ENCODE measurements at places on chromosomes 7 and 10.
A peak's percentile ranks its signal among the peaks of the same experiment; 100 is the strongest.

DNA sequence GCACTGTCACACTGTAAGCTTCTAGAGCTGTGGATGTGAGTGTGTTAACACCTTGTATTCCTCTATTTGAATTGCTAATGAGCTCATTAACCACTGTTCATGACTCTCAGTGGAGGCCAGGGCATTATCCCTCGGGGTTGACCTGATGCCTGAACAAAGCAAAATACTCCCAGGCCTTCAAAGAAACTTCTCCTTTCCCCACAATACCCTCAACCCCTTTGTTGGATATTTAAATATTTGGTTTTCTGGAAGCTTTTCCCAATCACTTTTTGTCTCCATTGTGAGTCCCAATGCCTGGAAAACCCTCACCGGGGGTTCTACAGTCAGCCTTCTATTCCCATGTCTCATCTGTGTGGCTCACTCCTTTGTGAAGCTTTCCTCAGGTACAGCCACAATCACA, 780.1 kb downstream of the PHTF2 start:
- DNase-seq, result no peak

DNA sequence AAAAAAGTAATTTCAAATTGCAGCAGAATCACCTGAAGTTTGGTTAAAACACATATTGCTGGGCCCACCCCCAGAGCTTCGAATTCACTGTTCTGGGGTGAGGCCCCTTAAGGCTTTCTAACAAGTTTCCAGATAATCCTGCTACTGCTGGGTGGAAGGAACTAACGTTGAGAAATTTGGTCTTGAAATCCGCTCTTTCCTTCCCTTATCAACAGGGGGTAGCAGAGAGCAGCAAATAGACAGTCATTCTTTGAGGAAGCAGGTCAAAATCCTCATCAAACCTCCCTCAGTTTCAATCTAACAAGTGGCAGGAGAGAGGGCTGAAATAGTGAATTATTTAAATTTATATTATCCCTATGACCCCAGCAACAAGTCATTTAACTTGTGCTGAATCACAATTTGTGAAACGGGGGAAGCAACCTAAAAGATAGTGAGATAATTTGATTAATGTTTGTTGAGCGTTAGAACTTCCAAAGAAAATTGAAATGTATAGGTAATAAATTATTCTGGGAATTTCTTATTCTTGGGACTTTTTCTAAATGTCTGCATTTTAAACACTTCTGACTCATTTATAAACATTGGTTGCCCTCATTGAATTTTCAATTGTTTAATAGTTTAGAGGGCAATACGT, 21.7 kb upstream of the MALSU1 start:
- DNase-seq, result peak; percentile 74

GRCh38 chr7:1407892-1408291, 51.4 kb downstream of the MICALL2 start:
- no peak for DNase-seq

DNA sequence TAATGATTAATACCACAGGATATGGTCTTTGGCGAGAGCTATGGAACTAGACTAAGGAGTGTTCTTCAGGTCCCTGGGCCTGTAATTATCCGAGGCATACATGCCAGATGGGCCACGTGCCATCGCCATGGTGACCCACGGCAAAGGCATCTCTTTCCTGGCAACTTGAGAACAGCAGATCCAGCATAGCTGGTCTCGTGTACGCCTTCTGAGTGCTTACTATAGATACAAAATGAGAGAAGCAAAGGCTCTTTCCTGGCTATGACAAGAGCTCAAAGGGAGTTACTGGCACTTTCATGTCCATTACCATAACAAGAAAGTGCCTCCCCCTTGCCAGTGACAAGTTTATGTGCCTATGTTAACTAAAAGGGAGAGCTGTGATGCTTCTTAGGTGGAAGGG, 26.0 kb upstream of the GLI3 start:
- DNase-seq, result peak; percentile 90

DNA sequence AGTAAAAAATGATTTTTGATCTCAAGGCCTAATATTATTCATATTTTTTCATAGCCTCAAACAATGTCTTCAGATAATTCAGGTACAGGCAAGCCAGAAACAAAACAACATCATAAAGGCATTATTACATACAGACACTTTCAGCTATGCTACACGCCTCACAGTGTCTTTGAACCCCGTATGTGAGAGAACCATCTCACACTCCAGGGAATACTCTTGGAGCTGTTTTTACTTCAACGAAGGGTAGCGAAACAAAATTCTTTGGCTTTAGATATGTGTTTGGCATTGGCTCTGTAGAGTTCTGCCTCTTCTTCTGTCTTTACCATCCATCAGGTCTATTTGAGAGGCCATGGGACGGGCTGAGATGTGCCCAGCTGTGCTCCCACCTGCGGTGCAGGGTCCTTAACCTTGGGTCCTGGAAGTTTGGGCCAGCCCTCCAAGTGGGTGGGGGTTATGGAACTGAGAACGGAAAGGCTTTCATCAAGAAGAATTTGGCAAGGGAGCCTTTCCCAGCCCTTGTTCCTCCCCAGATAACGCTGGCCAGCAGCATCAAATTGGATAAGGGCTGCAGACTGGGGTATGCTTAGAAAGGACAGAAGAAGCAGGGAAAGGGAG, 276.9 kb downstream of the TCF7L2 start:
- no peak for DNase-seq

DNA sequence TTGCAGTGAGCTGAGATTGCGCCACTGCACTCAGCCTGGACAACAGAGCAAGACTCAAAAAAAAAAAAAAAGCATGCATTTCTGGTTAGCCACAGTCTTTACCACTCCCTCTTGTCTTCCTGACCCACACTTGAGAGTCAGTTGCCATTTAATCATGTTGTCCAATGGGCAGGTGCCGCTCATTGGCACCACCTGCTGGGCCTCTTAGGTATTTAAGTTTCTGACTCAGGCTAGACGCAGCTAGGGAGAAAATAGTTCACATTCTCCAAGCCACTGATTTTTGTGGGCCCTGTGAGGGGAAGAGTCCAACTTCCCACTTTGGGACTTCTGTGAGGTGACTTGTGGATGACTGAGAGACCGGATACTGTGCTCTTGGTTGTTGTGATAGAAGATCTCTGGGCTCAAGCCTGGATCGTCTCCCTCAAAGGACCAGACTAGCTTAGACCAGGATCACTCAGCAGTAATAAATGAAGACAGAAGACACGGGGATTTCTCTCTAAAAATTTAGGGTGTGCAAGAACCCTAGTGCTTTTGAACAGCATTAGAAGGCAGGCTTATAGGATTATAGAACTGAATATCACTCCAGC, 26.8 kb upstream of the SORCS3 start:
- DNase-seq, result peak; percentile 29

DNA sequence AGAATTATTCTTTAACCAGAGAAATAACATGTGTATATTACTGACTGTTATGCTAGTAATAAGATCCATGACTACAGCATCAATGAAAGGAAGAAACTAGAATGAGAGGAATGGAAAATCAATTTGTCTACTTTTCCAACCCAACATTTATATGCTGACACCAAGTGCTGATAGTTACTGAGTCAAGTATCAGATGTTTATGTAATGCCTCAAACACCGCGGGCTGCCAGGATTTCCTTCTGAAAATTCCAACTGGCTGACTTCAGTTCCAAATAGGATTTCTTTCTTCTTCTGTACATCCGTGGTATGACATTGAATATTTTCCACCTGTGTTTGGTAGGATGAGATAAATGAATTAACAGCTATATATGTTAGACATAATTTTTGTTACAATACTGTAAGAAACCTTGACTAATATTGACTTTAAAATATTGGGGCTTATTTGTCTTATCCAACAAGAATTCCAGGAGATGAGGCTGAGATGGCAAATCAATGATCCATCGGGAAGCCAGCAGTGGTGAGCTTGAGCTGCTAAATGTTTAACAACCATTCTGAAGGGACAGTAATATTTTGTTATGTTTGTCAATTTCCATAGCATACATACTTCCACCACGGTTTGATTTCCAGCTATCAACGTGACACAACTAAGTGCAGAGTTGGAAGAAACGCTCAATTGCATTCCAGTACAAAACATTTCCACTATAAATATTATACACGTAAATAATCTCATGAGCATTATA, 435.2 kb upstream of the AUTS2 start:
- DNase-seq, result no peak

DNA sequence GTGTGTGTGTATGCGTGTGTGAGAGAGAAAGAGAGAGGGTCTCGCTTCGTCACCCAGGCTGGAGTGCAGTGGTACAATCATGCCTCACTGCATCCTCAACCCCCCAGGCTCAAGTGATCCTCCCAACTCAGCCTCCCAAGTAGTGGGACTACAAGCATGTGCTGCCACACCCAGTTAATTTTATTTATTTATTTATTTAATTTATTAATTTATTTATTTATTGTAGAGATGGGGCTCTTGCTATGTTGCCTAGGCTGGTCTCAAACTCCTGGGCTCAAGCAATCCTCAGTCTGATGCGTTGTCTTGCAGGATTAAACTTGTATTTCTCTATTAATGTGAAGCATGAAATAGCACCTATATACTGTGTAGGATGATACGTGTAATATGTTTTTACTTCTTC, 21.8 kb upstream of the POU6F2 start:
- DNase-seq, result no peak

DNA sequence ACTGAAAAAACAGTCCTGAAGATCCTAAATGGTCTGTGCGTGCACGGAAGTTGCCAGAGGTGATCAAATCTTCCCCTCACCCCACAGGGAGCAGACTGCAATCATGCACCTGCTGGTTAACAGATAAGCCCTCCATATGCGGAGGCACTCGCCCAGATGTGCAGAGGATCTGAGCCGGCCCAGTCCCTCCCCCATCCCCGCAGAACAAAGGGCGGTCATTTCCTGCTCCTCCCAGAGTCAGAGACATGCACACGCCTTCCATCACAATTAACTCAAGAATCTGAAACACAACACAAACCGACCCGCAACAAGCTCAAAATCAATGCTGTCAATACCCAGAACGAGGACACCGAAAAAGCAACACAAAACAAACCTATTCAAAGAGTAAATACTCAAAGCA, 24.2 kb downstream of the CRTAC1 start:
- no peak for DNase-seq

GRCh38 chr7:159112136-159113011, 32.3 kb downstream of the VIPR2 start:
- no peak for DNase-seq

DNA sequence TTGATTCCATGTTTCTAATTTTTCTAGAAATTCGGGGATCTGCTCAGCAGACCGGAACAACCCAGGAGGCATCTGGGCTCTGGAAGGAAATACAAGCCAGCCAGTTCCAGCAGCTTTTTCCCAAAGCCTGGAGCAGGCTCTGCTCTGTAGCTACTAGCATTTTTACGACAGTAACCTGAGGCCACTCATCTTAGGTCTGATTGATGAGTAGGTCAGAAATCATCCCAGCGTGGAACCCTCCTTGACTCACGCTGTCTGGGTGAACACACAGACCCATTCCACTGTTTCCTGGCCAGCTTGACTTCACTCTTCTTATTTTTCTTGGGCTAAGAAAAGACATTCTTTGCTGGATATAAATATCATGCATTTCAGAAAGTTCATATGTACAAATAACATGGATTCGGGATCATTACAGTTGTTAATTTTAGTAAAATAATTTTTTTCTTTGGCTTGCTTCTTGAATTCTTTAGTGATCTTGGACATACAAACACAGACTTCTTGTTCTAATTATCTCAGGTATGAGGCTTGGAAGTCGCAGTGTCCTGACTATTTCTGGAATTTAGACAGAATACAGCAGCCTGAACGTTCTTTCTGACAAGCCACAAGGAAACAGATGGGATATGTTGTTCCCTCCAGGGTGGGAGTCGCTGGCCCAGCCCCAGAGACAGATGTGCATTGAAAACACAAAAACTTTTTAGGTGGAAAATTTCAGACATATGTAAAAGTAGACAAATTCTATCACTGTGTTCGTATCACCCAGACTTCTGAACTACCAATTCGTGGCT, 54.6 kb upstream of the PITRM1 start:
- DNase-seq, result peak; percentile 93

DNA sequence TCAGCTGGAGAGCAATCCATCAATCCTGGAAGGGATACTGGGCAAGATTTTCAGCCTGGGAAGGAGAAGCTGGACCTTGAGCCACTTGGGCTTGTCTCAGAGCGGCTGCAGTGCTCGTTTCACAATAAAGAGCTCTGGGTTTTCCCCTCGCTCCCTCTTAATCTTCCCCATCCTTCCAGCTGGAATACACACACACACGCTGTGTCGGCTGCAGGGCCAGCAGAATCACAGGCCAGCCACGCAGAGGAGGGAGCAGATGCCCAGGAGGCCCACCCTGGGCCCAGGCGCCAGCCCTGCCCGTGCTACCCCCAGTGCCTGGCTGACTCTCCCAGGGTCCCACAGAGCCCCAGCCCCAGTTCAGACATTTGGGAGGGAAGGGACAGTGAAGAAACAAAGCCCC, 255.1 kb downstream of the TNS3 start:
- peak; percentile 64 for DNase-seq

- peak; percentile 32 for DNase-seq
Observed at GRCh38 chr7:96084881-96085553, 236.9 kb downstream of the SLC25A13 start.

DNA sequence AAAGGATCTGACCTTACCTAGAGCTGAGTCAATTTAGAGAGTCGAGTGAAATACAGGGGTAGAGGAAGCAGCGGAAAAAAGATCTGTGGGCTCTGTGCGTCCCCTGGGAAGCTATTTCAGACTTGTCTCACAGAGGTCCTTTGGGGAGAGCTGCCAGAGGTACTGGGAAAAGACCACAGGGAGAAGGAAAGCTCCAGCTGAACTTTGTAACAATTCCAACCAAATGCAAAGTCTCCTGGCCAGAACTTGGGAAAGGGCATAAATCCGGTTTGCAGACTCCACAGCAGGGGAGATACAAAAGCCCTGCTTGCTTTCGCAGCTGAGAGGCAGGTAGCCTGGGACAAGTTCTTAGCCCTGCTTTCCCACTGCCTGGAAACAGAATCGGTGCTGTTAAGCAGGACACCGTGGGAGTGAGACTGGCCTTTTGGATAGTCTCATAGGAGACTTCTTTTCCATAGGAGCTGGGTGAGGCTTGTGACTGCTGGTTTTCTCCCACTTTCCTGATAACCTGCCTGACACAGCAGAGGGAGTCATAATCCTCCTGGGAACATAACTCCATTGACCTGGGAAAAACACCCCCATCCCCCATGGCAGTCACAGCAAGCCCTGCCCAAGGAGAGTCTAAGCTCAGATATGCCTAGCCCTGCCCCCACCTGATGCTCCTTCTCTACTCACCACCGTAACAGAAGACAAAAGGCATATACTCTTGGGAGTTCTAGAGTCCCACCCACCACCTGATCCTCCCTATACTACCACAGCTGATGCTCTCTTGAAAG, 926.2 kb downstream of the KCNMA1 start:
- DNase-seq, result no peak

GRCh38 chr10:120948889-120949608, 97.9 kb downstream of the WDR11 start:
- peak; percentile 65 for DNase-seq

DNA sequence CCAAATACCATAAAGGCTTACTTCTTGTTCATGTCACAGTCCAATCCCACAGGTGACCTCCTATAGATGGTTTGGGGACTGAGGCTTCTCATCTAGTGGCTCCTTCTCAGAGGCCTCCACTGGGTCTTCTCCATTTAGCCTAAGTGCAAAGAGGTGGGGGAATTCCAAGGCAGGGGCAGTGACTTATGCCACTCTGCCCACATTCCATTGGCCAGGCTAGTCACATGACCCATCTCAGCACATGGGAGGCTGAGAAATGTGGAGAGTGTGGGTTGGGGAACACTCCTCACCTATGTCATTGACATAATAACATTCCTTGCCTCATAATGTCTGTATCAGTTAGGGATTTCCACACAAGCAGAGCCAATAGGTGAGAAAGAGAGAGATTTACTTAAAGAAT, 104.3 kb upstream of the PLXNA4 start:
- no peak for DNase-seq
